ENCODE measurements at places on chromosomes 7 and 10.

DNA sequence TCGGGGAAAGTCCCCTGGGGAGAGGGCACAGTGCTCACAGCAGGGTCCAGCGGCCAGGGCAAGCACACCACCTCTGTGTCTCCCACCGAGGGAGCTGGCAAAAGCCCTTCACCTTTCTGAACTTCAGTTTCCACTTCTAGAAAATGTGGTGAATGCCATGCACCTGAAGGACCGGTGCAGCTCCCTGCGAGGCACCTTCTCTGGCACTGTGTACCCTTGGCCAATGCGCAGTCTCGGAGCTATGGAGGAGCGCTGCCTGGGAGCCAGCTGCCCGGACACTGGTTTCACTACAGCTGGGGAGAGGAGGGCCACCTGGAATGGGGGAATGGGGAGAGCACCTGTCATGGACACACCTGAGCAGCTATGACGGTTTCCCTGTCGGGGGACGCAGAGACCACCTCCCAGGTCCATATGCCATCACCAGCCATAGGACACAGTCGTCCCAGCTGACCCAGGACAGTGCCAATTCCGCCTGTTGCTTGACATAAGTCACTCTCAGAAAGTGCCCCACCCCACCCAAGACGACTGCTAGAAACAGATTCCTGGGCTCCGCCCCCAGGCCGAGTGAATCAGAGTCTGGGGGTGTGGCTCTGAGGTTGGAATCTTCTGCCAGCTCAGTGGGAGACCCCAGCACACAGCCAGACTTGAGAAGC, 16.8 kb downstream of the RASGEF1A start:
- no peak for DNase-seq

DNA sequence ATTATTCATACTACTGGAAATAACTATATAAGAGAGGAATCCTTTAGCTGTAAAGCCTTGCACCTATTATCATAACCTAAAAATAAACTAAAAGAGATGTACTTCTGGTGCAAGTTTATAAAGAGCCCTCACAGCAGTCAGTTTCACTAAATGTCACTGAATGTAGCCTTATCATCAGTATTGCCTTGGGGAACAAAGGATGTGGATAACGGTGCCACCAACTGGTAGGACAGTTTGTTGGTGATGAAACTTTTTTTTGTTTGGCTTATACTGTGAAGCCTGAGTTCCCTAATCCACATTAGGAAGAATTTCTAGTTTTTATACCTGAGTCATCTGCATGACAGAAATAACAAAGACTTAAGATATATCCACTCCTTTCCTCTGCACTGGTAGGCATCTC, 117.9 kb upstream of the COL1A2 start:
- no peak for DNase-seq

- no peak for DNase-seq
Measured at GRCh38 chr7:149085866-149086265, 4.7 kb downstream of the ZNF786 start.

DNA sequence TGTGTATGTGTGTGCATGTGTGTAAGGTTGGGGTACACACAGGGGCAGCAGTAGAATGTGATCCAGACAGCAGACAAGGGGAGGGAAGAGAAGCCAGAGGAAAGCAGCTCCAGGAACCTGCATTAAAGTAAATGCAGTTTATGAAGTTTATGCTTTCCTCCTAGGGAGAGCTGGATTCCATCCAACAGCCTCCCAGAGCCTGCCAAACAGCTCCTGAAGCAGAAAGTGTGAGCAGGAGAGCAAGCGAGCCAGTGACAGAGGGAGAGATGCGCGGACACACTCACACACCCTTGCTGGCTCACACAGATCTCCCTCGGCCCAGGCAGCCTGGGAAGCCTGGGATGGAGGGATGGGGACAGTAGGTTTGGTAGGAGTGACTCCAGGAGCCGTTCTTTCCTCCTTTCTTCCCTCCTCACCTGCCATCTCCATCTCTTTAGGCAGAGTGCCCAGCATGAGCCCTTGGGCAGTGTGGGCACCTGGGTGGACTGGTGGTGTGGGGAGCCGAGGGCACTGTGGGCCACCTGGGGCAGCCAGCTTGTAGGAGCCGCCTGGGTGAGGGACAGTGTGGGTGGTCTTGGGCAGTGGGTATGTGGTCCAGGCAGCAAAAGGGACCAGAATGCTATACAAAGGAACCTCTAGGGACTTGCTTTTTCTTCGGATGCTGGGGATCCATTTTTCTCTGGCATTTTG, 46.1 kb downstream of the PAX2 start:
- DNase-seq, result no peak

- DNase-seq, result no peak
Measured at GRCh38 chr10:117184296-117184695, 13.0 kb upstream of the KCNK18 start.

DNA sequence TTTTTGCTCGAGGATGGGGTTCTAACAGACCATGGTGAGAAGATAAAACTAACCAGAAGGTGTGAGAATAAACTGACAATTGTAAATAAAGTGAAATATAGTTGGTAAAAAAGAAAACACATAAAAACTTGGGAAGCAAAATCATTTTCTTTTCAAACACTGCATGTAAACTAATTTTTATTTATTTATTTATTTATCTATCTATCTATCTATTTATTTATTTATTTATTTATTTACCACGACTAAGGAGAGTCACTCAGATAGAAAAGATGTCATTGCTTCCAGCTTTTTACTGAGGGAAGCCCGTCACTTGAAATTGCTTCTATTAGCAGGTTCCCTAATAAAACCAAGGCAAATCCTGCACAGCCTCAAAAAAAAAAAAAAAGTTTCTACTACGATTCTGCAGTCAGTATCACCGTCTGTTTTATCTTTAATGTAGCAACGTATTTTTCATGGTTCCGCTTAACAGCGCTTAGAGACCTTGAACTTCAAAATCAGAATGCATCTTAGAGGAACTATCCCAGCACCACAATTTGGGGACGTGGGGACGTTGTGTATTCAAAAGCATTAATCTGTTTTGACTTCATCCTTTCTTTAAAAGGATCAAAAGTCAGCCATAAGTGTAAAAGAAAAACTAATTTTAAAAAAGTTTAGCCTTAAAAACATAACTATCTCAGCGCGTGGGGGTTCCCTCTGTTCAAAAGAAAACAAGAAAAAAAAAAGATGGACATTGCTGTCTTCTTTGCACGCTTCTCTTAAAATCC, 33.3 kb upstream of the EBLN1 start:
- DNase-seq, result no peak

DNA sequence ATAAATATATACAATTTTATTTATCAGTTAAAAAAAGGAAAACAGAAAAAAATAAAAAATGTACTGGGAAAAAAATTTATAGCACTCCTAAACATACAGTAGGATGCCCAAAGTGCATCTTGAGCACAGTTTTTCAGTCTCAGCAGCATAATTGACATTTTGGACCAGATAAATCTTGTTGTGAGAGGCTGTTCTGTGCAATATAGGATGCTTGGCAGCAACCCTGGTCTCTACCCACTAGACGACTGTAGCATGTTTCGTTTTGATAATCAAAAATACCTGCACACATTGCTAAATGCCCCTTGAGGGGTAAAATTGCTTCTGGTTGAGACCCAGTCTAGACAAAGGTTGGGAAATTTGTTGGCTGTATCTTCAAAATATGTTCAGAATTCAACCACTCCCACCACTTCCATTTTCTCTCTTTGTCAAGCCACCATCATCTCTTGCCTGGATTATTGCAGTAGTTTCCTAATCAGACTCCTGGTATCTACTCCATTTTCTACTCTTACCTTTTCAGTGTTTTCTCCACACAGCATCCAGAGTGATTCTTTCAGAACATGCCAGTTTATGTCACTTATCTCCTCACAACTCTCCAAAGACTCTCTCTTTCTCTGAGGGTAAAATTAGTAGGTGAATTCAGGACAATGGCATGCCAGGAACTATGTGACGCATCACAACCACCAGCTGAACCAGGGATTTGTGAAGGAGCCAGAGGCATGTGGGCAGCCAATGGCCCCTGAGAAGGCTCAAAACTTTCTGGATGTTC, 91.4 kb downstream of the GPR85 start:
- no peak for DNase-seq

- no peak for DNase-seq
Measured at GRCh38 chr7:55409482-55410225, 44.5 kb downstream of the LANCL2 start.

DNA sequence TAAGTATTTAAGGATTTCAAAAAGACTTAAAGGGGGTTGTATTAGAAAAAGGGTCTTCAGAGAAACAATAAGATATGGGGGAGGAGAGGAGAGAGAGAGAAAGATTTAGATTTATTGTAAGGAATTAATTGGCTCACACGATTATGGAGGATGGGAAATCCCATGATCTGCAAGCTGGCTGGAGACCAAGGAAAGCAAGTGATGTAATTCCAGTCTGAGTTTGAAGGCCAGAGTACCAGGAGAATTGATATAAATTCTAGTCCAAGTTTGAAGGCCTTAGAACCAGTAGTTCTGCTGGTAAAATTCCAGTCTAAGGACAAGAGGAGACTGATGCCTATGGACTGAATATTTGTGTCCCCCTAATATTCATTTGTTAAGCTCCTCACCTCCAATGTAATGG, 20.6 kb upstream of the SLC13A1 start:
- no peak for DNase-seq

Measured in stimulated activated CD8-positive, alpha-beta memory T cell treated with anti-CD3 and anti-CD28 coated beads, Interleukin-15, amount 100 ng/mL, for 4 hours (primary cell).